Frontal cortex (tissue), 4 donors: ENCODE measurements at places on chromosomes 2 and 18. TPM values are rescaled to one million over a fixed set of nuclear protein-coding genes. Genes with fewer than 3 reads are reported as not detected.

GRCh38 chr2:24375349-24376087, 15.2 kb upstream of the ITSN2 start:
- no peak for DNase-seq

- no peak for DNase-seq
Measured at GRCh38 chr2:223994562-223995162, 37.4 kb downstream of the MRPL44 start.

- no peak for DNase-seq
Measured at GRCh38 chr2:30936977-30937376, 129.7 kb upstream of the CAPN13 start.

GRCh38 chr18:74825460-74825859, 227.8 kb downstream of the ZNF407 start:
- DNase-seq = no peak

DNA sequence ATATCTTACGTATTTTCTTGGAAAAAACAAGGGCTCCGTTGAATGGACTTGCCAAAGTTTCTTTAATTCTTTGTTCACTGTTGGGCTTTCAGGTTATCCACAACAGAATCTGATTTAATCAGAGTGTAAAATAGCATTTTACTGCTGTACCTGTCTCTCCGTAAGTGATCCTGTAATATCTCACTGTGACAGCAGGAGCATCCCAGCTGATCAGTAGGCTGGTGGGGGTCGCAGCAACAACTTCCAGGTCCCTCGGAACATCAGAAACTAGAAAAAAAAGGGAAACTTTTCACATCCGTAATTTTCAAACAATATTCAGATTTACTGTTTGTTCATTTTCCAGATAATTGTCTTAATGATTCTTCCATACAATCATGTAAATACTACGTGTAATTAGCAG, 51.2 kb downstream of the FN1 start:
- no peak for DNase-seq

GRCh38 chr2:220687231-220687843, 884.8 kb downstream of the EPHA4 start:
- DNase-seq = peak; percentile 17

DNA sequence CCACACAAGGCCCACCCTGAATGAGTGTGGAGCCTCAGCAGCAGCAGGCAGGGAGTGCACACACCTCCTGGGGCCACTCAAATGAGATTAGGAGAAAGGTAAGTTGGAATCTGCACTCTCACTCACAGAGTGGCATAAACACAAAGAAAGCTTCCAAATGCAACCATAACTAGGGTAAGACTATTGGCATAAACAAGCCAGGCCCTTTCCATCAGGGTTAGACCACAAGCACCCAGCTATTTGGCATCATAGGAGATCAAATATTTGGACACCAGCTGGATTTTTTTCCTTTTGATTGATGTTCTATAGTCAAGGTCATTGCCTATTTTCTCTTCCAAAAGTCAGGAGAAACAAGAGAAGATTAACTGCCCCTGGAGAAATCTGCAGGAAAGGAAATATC, 471.5 kb downstream of the TXNL1 start:
- no peak for DNase-seq

GRCh38 chr2:159349674-159350299, 63.3 kb upstream of the WDSUB1 start:
- no peak for DNase-seq

- DNase-seq = no peak
Measured at GRCh38 chr2:156322051-156322685, 10.4 kb downstream of the NR4A2 start.

- DNase-seq = no peak
Measured at GRCh38 chr2:229675569-229675968, 38.8 kb downstream of the DNER start.

- DNase-seq = no peak
Measured at GRCh38 chr2:149039213-149039724, 770 bp downstream of the LYPD6B start.

DNA sequence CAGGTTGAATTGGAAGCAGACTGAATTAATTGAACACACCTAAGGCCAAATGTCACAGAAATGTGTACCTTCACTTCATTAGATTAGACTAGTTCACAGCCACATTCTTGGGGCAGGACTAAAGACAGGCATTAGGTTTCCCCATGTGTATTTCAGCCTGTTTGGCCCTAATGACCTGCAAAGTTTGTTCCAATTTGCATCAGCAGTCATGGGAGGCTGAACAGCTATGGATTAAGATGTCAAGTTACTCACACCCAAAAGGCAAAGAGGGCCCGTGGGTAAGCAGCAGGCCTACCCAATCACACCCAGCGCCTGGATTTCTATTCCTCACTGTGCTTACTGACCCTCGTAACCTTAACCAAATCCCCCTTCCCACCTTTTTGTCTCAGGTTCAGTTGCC, 99.6 kb upstream of the RIOK3 start:
- DNase-seq = no peak

DNA sequence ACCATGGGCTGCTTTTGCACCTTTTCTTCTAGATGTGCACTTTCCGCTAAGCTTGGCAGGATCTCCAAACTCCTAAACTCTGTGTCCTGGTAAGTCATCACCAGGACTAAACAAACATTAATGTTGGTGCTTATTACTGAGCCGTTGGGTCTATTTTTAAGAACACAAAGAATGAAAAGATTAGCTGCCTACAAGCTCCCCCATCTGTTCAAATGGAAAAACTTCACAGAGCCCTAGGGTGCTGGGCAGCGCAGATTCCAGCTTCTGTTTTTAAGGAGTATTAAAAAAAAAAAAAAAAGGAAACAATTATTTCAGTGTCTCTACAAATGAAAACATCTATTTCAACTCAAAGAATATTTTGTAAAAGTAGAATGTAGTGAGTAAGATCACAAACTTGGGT, 97.8 kb upstream of the AQP4 start:
- no peak for DNase-seq

DNA sequence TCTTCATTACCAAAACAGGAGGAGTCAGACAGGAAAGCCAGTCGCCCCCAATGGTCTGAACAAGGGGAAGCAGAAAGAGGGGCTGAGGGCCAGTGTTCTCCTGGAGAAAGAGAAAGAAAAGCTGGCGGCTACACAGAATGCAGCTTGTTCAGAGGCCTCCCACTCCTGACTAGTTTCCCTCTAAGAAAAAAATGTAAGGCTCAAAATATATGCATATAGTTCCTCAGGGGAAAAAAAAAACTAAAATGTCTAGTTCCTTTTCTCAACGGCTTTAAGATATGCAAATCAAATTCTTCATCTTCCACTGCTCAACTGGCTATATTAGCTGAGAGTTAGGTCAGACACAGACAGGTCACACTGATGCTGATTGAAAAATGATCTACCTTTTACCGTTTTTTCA, 18.6 kb downstream of the MBOAT2 start:
- no peak for DNase-seq

DNA sequence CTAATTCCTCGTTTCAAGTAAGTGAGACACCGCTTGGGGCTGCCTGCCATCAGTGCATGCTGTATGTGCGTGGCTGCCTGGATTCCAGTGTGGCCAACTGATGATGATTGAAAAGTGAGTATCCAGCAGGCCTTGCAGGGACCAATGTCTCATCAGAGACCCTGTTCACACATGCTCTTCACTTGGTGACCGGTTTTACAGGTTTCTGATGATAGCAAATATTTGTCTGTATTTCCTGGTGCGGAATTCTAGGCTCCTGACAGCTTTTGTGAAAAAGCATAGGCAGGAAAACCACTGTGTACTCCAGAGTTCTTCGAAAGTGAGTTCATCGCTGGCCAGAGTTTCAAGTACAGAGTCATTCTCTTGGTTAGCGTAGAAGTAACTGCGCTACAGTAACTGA, 13.8 kb upstream of the YWHAQ start:
- no peak for DNase-seq

DNA sequence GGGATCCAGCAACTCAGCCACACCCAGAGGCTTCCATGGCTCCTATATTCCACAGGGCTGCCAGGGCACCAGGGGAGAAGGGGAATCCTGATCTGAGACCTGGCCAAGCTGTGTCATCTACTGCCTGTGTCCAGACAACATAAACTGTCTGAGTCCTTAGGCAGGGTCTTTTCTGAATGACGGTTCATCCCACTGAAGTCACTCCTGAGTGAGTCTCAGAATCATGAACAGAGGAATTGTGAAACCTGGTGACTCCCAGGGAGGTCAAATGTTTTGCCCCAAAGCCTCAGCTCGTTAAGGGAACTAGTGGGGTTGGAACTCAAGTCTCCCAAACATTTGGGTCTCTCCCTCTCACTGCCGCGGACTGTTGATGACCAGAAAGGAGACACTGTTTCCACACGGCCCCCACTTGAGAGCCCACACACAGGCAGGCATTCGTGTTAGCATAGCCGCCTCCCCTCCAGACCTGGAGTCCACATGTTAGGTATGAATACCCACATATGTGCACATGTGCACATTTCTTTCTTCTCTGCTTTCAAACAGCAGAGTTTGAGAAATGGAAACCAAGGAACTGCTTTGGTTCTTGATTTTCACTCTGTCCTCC, 125.0 kb upstream of the MSH6 start:
- no peak for DNase-seq

DNA sequence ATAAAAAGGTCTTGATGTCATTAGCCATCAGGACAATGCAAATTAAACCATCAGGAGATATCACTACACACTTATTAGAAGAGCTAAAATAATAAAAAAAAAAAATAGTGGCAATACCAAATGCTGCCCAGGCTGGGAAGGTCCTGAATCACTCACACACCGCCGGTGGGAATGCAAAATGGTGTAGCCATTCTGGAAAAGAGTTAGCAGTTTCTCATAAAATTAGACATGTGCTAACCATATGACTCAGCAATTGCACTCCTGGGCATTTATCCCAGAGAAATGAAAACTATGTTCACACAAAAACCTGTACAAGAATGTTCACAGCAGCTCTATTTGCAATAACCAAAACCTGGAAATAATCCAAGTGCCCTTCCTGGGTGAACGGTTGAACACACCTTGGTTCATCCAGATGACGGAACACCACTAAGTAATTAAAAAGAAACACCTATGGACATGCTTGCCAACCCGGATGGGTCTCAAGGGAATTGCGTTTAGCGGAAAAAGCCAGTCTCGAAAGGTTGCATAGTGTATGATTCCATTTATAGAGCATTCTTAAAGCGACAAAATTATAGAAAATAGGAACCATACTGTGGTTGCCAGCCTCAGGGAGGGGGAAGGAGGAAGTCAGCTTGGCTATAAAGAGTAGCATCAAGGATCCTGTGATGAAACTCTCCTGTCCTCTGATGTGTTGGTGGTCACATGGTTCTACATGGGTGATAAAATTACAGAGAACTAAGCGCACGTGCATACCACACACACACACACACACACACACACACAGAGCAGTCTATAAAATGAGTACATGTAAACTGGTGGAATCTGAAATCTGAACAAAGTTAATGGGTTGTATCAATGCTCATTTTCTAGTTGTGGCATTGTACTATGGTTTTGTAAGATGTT, 4.6 kb downstream of the MBP start:
- no peak for DNase-seq

DNA sequence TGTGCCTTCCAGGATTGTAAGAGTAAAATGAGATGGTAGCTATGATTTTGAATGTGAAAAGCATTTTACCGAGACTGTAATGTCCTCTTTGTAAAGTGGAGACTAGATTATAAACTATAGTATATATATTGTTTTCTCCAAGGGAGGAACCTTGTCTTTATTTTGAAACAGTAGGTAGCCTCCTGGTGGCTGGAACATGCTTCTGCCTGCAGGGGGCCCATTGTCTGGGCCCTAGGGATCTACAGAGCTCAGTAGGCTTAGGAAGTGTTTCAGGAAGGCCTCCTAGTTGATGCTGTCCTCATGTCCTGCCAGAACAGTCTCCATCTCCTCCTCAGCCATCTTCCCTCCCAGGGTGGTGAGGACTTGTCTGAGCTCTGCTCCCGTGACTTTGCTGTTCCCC, 3.0 kb downstream of the PIKFYVE start:
- no peak for DNase-seq

- no peak for DNase-seq
Measured at GRCh38 chr18:23995180-23995579, 19.4 kb upstream of the TTC39C start.

DNA sequence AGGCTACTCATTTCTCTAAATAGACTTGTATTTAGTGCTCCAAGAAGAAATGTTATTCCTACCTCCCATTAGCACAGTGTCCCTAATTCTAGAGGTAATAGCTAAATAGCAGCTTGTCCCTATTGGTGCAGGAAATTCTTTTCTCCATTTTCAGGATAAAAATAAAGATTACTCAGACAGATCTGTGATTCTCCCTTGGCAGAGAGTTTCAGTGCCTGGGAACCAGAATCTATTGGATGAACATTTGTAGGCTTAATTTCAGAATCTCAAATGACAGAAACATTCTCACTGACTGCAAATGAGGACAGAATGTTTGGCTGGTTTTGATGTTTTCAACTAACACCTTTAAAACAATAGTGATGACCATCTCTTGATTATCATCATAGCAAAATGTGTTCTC, 33.3 kb upstream of the LGALSL start:
- peak; percentile 9 for DNase-seq

GRCh38 chr2:42809131-42809818, 16.9 kb upstream of the HAAO start:
- DNase-seq = no peak

DNA sequence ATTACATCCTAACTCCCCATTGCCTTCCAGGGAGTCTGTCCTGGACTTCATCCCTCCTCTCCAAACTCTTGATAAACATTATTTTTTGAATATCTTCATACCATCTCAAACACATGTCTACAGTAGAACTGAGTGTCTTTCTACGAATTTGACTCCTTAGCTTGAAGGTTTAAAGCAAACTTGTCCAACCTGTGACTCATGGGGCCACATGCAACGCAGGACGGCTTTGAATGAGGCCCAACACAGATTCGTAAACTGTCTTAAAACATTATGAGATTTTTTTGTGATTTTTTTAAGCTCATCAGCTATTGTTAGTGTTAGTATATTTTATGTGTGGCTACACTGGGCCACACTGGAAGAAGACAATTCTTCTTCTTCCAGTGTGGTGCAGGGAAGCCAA, 98.1 kb downstream of the PARD3B start:
- DNase-seq = no peak

DNA sequence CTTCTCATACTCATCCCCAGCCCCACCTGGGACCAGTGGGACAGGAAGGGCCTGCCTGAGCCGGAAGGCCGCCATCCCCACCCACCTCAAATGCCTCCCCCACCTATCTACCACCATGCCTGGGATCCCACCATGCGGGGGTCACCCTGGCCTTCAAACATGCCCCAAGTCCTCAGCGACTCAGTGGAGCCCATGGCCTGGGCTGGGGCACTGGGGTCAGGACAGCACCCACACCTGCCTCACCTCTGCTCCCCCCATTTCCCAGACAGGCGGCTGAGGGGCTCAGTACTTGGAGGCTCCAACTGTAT, 7.6 kb downstream of the INHBB start:
- DNase-seq = no peak

GRCh38 chr2:195639959-195640358, 17.1 kb upstream of the SLC39A10 start:
- no peak for DNase-seq

Gene PDE11A
- 1.2 TPM for total RNA-seq

Gene MEIS1
- 39.5 TPM for total RNA-seq

Gene FOXI3
- total RNA-seq = 0.41 TPM

Gene ATP5F1A
- total RNA-seq = 812 TPM

Gene IL37
- total RNA-seq = not detected

Gene LHCGR
- under 0.01 TPM for total RNA-seq

Gene TNS1
- total RNA-seq = 3.7 TPM

Gene DSG4
- under 0.01 TPM for total RNA-seq

Gene CTAGE1
- not detected for total RNA-seq

Gene NPAS2
- total RNA-seq = 6.5 TPM

Gene SGPP2
- 0.82 TPM for total RNA-seq

Gene ERFE
- 0.82 TPM for total RNA-seq

Gene SPATA3
- total RNA-seq = not detected

Gene DSG1
- total RNA-seq = under 0.01 TPM
